ENCODE measurements at places on chromosomes 11 and 22.

DNA sequence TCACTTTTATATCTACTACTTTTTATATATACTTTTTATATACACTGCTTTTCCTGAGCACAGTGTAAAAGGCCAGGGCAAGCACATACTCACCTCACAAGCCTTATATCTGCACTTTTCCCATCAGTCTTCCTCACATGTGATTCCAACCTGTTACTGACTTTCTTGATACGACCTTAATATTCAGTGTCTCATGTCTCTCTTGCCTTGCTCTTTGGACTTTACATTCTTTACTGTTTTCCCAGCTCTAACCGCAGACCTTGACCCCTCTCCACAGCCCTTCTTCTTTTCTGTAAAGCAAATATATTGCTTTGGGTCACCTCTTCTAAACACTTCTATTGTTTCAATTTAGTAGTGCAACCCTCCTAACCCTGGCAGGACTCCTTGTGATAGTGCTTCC, 353.1 kb upstream of the ANO5 start:
- no peak for DNase-seq

GRCh38 chr11:73347067-73347466, 29.1 kb upstream of the RELT start:
- DNase-seq = no peak

- DNase-seq = no peak
Measured at GRCh38 chr11:15189641-15190365, 75.1 kb downstream of the INSC start.

DNA sequence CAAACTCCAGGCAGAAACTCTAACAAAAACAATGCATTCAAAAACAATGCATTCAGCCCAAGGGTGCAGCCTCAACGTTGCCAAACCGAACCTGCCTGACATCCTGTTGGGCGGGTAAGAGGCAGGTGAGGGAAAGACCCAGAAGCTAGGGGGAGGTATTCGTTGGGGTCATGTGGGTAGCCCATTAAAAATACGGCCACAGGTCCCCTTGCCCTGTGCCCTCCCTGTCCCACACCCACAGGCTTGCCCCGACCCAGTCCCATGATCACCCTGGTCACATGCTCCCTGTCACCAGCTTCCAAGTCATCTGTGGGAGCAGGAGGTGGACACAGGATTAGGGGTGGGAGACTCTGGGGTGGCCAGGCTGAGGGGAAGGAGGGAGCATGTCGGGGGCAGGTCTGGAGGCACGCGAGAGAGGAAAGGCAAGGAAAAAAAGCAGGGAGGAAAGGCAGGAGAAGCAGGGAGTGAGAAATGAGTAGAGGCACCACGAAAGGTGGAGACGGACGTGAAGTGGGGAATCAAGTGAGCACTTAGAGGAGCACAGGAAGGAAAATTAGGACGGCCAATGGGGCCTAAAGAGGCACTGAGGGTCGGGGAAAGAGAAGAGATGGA, 683 bp downstream of the PLA2G6 start:
- DNase-seq = peak; percentile 20

GRCh38 chr11:124807660-124808270, 7.6 kb upstream of the MSANTD2 start:
- no peak for DNase-seq

- peak; percentile 85 for DNase-seq
Measured at GRCh38 chr11:61028135-61028729, 56.8 kb downstream of the CD6 start.

Measured in stimulated activated CD4-positive, alpha-beta T cell treated with anti-CD3 and anti-CD28 coated beads, Interleukin-4, amount 100 ng/mL, for 24 hours (primary cell).